Naive thymus-derived CD4-positive, alpha-beta T cell (primary cell): ENCODE measurements at places on chromosomes 3 and 15. TPM values are rescaled to one million over a fixed set of nuclear protein-coding genes. Genes with fewer than 3 reads are reported as not detected.

Gene PLCB2
- total RNA-seq: 223 TPM

DNA sequence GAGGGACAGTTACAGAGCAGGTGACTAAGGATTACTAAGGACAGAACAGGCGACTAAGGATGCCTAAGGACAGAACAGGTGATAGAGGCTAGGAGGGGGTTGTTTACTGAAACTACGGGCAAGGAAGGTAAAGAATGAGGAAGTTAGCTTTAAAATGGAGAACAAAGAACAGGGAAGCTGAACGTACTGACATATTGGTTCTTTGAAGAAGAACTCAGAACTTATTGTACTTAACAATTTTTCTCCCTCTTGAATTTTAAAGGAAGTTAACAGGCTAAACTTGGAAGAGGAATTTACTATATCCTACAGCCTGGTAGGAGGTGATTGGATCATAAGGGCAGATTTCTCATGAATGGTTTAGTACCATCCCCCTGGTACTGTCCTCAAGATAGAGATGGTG lies 290.2 kb downstream of the SHQ1 start:
- DNase-seq: no peak

DNA sequence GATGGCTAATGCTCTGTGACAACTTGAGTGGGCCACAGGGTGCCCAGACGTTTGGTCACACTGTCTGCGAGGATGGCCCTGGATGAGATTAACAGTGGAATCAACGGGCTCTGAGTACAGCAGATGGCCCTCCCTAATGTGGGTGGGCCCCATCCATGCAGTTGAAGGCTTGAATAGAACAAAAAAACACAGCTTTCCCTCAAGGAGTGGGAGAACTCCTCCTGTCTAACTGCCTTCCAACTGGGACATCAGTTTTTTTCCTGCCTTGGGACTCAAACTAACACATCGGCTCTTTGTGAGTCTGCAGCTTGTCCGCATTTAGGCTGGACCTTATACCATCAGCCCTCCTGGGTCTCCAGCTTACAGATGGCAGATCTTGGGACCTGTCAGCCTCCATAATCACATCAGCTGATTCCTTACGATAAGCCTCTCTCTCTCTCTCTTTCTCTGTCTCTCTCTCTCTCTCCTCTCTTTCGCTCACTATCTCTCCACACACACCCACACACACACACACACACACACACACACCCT lies 20.8 kb downstream of the FAM174B start:
- no peak for DNase-seq

DNA sequence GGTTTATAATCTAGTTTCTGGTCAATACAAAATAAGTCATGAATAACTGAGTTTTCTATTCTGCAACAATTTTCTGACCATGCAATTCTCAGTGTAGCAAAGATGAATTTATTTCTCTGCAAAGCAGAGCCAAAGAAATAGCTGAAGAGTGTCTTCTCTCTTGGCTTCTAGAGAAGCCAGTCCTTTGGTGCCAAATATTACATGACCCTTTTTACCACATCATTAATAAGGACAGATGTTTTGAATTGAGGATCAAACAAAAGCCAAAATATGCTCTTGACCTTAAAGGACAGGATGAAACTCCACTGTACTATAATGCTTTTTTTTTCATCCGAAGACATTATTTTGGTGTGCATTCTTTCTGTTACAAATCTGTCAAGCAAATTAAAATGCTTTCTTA lies 40.2 kb upstream of the OSTN start:
- no peak for DNase-seq

GRCh38 chr3:103167850-103168249 lies 733.0 kb downstream of the ZPLD1 start:
- DNase-seq: no peak

DNA sequence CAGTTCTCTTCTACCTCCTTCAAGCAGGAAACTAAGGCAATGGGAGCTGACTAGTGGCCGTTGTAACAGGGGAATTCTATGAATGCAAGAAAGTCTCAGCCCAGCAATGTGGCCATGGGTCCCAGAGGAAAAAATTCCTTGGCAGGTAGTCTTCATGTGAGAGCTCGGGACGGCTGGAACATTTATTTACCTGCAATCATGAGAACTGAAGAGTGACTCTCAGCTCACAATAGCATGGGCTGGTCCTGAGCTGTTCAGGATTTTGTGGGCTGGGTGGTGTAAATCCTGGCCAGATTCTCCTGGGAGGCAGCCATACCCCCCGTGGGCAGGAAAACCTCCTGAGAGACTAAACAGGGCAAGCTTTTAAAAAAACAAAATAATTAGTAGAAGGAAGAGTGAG lies 330.3 kb upstream of the CTNNB1 start:
- DNase-seq: no peak

GRCh38 chr15:101361418-101361817 lies 66.4 kb upstream of the SNRPA1 start:
- DNase-seq: no peak
